ENCODE measurements at places on chromosomes 7 and 10. TPM values are rescaled to one million over a fixed set of nuclear protein-coding genes. Genes with fewer than 3 reads are reported as not detected.

DNA sequence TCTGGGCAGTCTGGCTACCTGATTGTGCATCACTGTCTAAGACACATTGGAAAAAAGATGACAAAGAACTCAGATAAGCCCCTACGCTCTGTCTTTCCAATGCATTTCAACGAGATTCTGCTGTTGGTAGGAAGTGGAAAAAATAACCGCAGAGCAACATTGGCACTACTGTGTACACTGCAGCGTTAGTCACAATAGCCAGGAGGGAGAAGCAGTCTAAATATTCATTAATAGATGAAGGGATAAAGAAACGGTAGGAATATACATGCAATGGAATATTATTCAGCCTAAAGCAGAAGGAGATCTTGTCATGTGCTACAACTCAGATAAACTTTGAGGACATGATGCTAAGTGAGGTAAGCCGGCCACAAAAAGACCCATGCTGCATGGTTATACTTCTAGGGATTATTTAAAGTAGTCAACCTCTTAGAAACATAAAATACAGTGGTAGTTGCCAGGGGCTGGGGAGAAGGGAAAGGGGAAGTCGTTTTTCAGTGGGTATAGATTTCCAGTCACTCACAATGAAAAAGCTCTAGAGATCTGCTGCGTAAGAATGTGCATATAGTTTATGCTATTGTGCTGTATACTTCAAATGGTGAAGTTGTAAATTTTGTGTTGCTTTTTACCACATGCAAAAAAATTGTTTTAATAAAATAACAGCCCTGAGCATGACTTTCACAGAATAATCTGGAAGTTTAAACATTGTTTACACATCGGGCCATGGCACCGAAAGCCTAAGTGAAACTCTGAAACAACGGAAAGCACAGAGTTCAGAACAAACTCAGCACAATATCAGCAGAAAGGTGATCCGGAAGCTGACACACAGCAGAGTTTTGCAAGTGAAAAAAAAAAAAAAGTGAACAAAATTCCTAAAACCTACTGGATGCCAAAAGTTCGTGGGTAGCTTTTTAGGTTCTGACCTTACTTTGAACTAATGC, 40.1 kb downstream of the ELMO1 start:
- no peak for DNase-seq

The RTKN2 gene
- total RNA-seq: not detected

DNA sequence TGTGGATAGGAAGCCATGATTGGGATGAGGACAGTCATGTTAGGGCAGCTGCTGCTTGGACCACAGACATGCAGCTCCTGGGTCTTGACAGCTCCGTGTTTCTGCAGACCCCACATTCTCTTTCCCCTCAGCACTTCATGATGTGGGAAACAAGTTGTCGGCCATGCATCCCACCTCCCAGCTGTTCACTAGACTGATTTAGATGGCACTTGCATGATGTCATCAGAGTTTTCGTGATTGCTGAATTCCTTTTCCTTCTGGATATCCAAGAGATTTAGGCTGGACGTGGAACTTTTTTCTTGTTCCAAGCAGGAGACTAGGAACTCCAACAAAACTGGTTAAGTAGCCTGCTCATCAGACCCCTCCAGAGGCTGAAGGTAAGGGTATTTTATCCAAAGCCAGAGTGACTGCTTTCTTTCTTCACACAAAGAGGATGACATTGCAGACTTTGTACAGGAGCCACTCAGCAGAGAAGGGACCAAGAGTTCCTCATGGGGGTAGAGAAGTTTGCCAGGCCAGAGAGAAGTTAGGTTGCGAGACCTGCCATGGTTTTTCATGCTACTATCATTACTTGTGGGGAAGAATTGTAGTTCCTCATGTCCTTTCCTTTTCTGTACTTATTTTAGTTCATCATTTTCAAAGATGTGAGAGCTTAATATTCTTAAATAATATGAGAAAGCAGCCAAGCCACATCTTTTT, 117.7 kb upstream of the GJD4 start:
- DNase-seq: no peak

- no peak for DNase-seq
Observed at GRCh38 chr7:32639122-32639521, 143.8 kb downstream of the AVL9 start.

- DNase-seq: no peak
Observed at GRCh38 chr10:115022733-115023132, 70.4 kb upstream of the ATRNL1 start.

- DNase-seq: no peak
Observed at GRCh38 chr7:134643131-134643530, 3.5 kb upstream of the BPGM start.

DNA sequence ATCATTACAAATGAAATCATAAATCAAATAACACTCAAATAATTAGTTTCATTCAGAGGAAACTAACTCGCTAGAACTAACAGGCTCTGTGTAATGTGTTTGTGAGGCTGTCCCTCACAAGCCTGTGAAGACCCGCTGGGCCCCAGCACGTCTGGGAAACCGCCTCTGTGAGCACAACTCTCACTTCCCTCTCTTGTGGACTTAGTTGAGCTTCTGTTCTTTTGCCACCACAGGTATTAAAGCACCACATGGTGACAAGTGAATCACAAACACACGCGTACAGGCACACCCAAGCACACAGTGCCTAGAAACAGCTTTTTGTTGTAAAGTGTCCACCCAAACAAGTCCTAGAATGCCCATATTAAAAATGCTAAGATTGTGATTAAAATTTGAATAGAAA, 51.0 kb downstream of the ZNF777 start:
- no peak for DNase-seq

- DNase-seq: no peak
Observed at GRCh38 chr7:157951300-157952049, 614.7 kb downstream of the DNAJB6 start.

- DNase-seq: no peak
Observed at GRCh38 chr10:45607276-45607675, 65.3 kb downstream of the ZFAND4 start.

The OR9A4 gene
- total RNA-seq: not detected

The RSU1 gene
- total RNA-seq: 49.4 TPM

DNA sequence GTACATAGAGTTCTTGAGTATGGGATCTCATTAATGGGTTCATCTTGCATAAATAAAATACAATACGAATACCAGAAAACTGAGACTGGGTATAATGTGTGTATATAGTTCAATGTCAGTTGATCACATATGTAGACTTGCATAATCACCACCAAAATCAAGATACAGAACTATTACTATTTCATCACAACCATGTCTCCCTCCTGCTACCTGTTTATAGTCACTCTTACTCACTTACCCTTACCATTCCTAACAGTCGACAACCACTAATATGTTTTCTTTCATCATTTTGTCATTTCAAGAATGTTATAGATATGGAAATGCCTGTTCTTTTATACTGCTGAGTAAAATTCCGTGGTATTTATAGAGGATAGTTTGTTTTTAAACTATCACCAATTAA, 416.1 kb upstream of the CNTNAP2 start:
- DNase-seq: no peak

The SPDYE18 gene
- total RNA-seq: 0.22 TPM

- DNase-seq: no peak
Observed at GRCh38 chr10:60942134-60942787, 1.7 kb downstream of the RHOBTB1 start.

The FAM180A gene
- 5.9 TPM for total RNA-seq

GRCh38 chr10:59562126-59562525, 147.5 kb downstream of the SLC16A9 start:
- no peak for DNase-seq

DNA sequence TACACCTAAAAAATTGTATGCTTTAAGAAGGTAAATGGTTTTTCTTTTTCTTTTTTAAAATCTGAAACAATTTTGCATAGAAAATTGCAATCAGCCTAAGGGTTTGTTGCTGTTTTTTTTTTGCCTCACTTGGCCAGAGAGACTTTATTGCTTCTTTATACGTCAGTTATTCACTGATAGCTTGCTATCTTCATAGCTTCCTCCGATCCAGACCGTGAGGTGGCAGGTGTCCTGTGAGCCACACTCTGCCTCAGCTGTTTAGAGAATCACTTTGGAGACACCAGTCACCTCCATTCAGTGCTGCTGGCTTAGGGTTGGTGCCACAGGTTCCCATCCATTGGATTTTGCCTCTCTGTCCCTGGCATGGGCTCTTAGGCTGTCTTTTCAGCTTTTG, 68.0 kb downstream of the HHEX start:
- DNase-seq: no peak

The ACTL6B gene
- total RNA-seq: not detected

- DNase-seq: no peak
Observed at GRCh38 chr7:47361236-47361635, 220.7 kb downstream of the TNS3 start.

The MYH16 gene
- total RNA-seq: not detected

DNA sequence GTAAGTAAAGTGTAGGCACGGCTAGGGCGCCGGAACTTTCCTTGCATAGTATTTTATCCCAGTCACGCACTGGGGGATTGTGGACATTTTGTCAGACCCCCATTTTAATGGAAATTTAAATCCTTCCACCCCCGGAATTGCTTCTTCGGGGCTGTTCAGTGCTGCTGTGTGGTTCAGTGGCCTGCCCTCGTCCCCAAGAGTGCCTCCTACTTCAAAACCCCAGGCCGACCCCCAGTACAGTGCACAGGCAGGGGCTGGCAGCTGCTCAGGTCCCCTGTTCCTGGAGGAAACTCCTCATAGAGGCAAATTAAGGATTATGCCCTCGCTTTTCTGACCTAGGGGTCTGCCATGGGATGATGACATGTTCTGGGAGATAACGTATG, 94.5 kb downstream of the PTPRE start:
- DNase-seq: no peak

The ZNF503 gene
- total RNA-seq: 6.8 TPM

DNA sequence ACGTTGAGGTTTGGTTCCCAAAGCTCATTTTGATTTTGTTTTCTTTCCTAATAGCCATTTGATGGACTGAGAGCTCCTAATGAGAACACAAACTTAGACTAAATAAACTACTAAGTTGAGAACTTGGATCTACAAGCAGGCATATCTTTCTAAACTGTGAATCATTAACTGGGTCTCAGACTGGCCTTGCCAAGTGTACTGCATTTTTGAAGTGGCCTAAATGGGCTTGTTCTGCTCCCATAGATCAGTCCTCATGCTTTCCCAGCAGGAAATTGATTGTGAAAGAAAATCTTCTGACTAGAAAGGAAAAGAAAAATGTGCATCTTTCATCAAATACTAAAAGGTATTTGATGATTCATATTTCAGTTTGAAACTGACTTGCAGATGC, 46.7 kb upstream of the RBM33 start:
- DNase-seq: no peak

GRCh38 chr7:128672927-128673517, 930 bp downstream of the GARIN1A start:
- DNase-seq: no peak

The MRC1 gene
- total RNA-seq: 27.0 TPM

DNA sequence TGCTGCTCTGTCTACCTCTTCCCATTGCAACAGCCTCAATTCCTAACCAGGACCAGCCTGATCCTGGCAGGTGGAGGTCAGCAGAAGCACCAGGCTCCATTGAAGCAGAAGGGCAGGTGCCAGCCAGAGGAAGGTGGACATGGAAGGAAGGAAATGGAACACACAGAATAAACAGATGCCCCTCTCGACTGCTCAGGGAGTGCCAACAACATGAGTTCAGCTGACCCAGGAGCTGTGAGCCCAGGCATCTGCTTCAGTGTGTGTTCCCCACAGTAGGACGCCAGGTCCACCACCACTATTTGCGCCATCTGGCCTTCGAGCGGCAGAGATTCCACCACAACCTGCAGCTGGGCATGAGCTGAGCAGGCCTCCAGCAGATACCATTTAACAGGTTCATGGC, 56.7 kb downstream of the GPAM start:
- no peak for DNase-seq

DNA sequence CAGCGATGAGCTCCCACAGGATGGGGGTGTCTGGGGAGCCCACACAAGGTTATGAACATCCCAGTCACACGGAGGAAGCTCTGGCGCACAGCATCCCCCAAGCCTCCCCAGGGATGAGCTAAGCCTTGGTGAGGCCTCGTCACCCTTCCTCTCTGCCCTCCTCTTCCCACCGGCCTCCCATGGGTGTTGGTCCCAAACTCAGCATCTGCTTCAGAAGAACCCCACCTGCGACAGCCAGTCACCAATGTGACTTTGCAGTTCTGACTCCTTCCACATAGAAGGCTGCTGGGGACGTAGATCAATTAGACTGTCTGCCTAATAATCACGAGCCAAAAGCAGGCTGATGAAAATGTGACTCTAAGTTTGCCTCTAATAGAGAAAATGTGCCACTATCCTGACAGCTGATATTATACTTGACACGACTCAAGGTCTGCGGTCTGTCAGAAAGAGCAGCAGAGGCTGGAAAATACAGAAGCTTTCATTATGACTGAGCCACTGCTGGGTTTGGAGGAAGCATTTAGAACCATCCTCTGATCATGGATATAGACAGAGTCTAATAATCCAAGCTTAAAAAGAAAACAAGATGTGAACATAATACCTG, 116.0 kb upstream of the PFKP start:
- no peak for DNase-seq

The PPP1R17 gene
- not detected for total RNA-seq

GRCh38 chr7:92598310-92598981, 8.3 kb upstream of the FAM133B start:
- DNase-seq: no peak

GRCh38 chr10:26214004-26214403, 2.6 kb upstream of the GAD2 start:
- no peak for DNase-seq

DNA sequence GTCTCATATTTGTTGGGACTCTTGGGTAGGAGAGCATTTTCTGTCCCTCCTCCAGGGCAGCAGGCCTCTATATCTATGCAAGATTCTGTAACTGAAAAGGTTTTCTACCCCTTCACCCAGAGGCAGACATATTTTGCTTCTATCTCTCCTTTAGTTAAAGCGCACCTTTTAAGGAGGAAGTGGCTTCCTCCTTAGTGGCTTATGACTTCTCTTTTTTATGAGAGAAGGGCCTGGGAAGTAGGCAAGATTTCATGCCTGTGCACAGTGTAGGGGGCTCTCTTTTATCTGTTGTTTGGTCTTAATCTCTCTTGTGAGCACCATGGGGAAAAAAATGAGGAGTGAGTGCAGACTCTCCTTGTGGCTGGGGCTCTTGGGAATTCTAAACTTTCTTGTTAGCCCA, 122.1 kb downstream of the LRMDA start:
- no peak for DNase-seq

DNA sequence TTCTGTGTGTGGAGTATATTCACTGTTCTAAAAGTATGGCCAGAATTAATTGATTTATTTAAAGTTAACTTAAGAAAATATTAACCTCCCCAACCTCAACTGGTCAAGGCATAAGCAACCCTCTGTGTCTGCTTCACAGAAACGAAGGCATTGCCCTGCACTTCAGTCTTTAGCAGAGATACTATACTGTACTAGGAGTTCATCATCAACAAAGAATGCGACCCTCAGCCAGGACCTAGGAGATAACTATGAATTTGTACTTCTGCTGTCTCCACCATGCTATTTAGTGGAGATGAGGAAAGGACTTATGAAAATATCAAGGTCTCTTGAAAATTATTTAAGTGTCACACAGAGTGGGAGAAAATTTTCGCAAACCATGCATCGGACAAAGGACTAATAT, 35.7 kb upstream of the SEMA3D start:
- DNase-seq: no peak

- DNase-seq: no peak
Observed at GRCh38 chr7:47543714-47544113, 38.2 kb downstream of the TNS3 start.

The CLRN3 gene
- not detected for total RNA-seq

GRCh38 chr10:20908391-20908790, 11.3 kb upstream of the NEBL start:
- no peak for DNase-seq

The SFRP5 gene
- total RNA-seq: 2.1 TPM

All from Right ventricle myocardium superior (tissue), 1 donor.